Hematopoietic multipotent progenitor cell treated with erythropoietin and hydrocortisone succinate and interleukin-3 and kit ligand, for 6 days (in vitro differentiated cells): ENCODE measurements at places on chromosomes 3 and 15.

DNA sequence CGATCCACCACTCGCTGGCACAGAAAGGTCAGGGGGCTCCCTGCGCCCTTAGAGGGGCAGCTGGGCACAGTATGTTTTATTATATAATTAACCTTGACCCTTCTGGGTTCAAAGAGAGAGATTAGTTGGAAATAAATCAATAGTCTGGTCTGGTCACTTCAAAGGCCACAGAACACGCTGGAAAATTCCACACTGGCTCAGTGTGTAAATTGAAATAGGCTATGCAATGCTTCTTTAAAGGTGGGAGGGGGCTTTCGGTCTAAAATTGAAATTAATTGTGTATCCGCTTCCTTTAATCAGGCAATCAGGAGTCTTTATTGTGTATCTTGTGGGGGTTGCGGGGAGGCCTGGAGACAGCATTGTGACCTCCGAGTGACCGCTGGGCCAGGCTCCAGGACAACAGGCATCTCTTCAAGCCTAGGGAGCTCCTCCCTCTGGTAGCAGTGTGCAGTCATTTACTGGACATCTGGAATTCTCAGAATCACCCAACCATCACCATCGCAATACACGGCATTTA, 8.0 kb downstream of the RNU5B-1 start:
- DNase-seq, result no peak

- peak; percentile 35 for DNase-seq
Observed at GRCh38 chr15:51726302-51727073, 11.0 kb downstream of the LYSMD2 start.

- DNase-seq, result peak; percentile 35
Observed at GRCh38 chr3:47803480-47804025, 615 bp downstream of the DHX30 start.

- no peak for DNase-seq
Observed at GRCh38 chr15:75840659-75841058, 2.6 kb upstream of the UBE2Q2 start.

GRCh38 chr15:86164232-86164898, 84.7 kb downstream of the AGBL1 start:
- no peak for DNase-seq

GRCh38 chr3:151216641-151217607, 13.9 kb upstream of the GPR171 start:
- peak; percentile 76 for DNase-seq

DNA sequence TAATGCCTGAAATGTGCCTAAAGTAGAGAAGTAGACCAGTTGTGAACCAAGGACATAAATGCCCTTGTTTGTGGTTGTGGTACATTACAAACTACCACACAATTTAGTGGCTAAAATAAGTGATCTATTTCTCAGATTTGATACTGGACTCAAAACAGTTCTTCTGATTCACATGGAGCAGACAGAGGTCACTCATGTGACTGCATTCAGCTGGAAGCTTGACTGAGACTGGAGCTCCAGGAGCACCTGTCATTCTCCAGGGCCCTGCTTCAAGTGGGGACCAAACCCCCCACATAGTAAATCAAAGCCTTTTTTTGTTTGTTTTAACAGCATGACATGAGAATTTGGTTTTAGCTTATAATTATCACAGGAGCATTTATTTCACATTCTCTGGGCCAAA, 301.2 kb downstream of the OXSM start:
- DNase-seq, result no peak

GRCh38 chr3:180828001-180828720, 84.3 kb upstream of the FXR1 start:
- DNase-seq, result no peak

GRCh38 chr15:25886498-25887140, 23.5 kb upstream of the ATP10A start:
- DNase-seq, result no peak

DNA sequence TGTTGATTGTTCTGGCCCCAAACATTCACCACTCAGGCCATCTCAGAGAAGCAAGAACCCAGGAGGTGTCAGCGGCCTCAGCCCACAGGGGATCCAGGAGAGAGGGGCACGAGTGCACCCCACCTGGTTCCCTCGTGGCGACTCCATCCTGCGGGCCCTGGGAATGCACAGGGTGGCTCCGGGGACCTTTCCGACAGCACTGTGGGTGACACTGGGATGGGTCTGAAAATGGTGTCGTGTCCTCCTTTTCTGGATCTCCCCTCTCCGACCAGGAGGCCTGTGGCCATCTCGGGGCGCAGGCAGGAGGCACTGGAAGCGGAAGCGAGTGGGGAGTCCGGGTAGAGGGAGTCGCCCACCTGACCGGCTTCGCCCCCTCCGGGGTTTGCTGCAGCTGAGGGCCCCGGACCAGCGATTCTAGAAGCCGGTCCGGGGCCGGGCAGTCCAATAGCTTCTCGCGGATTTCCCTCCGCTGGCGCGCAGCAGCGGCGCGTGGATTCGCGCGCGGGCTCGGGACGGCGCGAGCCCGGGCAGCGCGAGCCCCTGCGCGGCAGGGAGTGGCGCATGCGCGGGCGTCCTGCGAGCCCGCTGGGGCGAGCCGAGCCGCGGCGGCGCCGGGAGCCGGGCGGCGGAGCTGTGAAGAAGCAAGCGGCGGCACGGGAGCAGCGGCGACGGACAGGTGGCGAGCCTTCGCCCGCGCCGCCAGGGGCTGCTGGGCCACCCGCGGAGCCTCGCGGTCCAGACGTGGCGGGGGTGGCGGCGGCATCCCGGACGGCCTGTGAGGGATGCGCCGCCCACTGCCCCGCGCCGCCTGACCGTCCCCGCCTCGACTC, at the start of gene DOCK3:
Gene DOCK3 (plus strand): TSS at position 579 of the 830 bp plus-strand sequence. CDS start 337 bp downstream, outside the sequence.
- DNase-seq, result peak; percentile 73

DNA sequence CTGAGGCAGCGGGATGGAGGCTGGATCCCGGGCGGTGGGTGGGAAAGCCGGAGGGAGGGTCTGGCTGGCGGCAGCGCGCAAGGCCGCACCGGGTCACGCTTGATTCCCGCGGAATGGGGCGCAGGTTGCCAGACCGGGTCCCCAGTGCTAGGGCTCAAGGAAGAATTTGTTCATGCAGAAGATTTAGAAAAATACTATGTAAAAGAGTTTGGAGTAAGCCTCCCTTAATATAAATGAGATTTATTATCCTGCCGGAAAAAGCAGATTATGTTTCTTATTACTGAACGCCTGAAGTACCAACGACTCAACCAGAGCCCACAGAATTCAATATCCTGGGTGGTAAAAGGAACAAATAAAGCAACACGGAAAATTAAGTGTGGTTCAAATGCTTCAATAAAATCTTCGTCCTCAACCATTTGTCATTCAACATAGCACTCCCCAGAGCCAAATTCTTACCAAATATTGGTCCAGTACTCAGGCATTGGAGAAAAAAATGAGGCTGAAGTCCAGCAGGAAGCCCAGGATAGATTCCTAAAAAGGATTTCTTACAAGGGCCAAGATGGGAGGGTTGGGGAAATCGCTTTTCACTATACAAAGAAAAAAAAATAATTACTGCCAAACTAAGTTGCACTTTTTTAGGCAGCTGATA, 1.2 kb upstream of the ZBTB20 start:
- DNase-seq, result no peak

- DNase-seq, result peak; percentile 89
Observed at GRCh38 chr3:100334488-100335351, at the start of gene NIT2. TSS of gene NIT2 (plus strand) at chr3:100334757. CDS start at chr3:100334792, 35 bp downstream.

- DNase-seq, result no peak
Observed at GRCh38 chr3:44418549-44418948, 58.9 kb downstream of the ZNF445 start.

DNA sequence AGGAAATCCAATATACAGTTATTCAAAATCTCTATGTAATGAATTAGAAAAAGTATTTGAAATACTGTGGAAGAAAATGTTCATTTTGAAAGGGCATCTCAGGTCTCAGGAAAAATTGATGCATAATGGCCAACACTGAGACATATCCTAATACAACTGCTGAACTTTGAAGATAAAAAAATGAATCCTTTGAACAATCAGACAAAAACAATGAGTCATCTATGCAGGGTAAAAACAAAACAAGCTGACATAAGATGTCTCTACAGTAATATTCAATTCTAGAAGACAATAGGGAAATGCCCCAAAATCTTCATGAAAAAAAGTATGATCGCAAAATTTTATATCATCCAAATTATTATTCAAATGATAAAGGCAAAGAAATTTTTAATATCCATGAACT, 34.0 kb upstream of the ZNF280D start:
- peak; percentile 26 for DNase-seq

DNA sequence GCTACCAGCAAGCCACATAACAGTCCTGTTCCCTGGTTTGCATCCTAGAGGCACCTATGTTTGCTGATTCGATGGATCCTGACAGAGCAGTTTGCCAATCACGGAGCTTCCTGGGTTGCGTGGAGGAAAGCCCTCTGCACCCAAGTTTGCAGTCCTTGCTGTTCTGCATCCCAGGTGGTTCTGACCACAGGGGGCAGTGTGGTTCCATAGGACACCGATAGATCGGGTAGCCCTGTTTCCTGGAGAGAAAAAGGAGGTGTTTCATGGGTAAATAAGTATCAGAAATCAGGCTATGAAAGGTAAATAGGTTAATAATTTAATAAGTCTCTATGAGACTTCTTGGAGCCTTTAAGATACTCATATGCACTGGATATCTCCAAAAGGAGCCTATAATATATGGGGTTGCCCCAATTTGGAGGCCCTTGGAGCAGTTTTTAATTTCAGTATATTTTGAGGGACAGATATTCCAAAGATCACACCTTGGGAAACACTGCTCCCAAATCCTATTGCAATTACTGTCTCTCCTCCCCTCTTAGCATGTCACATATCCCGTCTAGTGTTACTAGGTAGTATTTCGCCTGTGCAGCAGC, 194.6 kb upstream of the TPM1 start:
- peak; percentile 74 for DNase-seq

DNA sequence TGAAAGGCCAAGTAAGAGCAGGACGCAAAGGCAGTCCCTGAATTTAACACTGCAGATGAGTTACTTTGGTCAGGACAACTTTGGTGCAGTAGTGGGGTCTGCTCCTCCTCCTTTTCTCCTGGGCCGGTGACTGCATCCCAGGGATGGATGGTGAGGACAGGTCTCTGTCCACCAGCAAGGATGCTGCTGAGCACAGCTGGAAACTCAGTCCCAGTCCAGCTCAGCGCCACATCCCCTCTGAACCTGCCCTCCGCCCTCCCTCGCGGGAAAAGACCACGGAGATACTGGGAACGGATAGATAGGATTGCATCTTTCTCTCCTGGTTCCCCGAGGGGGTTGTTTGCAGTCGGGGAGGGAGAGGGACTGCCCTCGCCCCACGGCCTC, 13.8 kb downstream of the GRAMD2A start:
- no peak for DNase-seq

- no peak for DNase-seq
Observed at GRCh38 chr3:78825118-78825857, 942.5 kb downstream of the ROBO1 start.

GRCh38 chr3:197260491-197261163, 37.8 kb downstream of the DLG1 start:
- no peak for DNase-seq

DNA sequence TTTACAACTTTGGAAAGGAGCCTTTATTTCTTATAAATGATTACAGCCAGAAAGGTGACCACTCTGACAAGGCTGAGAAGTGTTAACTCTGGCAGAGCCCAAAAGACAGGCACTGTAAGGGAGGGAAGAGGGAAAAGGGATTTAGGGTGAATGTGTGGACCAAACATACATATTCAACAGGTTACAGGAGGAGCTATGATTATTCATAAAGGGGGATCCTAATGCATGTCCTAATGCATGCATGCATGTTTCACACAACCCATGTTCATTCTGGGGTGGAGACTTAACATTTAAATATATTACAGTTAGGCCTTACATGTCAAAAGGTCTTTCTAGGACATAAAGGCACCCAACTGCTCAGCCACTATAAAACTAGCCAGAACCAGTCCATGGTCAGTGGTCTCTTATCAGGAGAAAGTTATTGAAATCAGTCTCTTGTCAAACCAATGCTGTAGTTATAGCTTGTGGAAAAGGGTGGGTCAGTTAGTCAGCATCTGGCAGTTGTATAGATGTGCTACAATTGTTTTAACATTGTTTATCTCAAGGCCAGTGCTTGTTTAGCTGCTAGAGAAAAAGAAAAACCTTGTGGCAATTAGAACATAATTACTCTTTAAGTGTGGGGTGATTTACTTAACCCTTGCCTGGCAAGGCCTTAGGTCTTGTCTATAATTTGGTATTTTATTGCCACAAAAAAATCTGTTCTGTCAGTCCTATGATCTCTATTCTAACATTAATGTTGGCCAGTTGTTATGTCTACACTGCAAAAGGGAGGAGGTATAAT, 77.5 kb downstream of the RAD18 start:
- DNase-seq, result peak; percentile 37

- DNase-seq, result no peak
Observed at GRCh38 chr15:70494852-70495571, 268.3 kb downstream of the UACA start.

GRCh38 chr3:171535799-171536198, 75.6 kb upstream of the TNIK start:
- no peak for DNase-seq

DNA sequence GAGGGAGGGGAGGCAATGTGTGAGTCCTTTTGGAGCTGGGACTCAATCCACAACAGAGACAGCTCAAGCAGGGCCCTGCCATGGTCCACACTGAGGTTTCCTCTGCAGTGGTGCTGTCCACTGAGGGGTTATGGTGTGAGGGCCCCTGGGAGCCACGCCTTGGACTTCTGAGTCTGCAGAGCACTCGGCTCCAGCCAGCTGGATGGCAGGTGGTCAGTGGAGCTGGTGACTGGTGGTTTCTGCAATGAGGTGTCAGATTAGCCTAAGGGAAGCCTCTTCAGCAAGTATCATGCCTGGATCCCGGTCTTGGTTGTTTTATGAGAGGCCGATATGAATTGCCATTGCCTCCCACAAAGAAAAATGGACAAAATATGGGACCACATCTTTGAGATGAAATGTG, 21.7 kb downstream of the LSM3 start:
- no peak for DNase-seq

- DNase-seq, result no peak
Observed at GRCh38 chr3:64224826-64225610, at the start of gene PRICKLE2. TSS of gene PRICKLE2 (minus strand) at chr3:64225466. CDS start at chr3:64198927, 26,539 bp downstream.

DNA sequence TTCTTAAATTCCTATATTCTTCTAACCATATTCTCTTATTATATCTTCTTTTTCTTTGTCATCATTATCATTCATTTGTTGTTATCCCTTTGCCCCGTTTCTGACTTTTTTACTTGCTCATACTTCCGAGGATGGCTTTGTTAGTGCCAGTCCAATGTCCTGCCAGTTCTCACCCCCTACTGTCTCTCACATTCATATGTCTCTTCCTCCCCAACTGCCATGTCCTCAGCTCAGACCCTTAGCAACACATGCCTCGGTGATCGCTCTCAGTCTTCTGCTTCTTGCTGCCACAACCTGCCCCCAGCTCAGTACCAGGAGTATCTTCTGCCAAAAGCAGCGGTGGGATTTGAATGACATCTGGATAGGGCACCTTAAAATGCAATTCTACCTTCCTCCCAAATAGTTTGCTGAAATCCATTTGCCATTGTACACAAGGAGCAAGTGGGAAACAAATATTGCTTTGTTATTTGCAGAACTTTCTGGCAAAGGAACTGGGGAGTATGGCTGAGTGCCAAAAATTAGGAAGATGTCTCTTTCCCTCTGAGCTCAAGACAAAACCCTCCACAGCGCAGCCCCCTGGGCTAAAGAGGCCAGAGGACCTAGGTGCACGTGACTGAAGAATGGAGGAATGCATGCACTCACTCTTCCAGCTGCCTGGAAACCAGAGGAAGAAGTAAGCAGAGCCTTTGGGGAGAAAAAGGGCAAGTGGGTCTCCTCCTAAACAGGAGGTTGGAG, 57.7 kb upstream of the CTNNB1 start:
- no peak for DNase-seq

GRCh38 chr3:100063929-100064461, 50.3 kb downstream of the FILIP1L start:
- no peak for DNase-seq
